ENCODE measurements at places on chromosomes 7 and 10. TPM values are rescaled to one million over a fixed set of nuclear protein-coding genes. Genes with fewer than 3 reads are reported as not detected.

LIPK gene
- total RNA-seq = not detected

GRCh38 chr10:200405-200804 is 65.2 kb downstream of the ZMYND11 start:
- no peak for DNase-seq

DNA sequence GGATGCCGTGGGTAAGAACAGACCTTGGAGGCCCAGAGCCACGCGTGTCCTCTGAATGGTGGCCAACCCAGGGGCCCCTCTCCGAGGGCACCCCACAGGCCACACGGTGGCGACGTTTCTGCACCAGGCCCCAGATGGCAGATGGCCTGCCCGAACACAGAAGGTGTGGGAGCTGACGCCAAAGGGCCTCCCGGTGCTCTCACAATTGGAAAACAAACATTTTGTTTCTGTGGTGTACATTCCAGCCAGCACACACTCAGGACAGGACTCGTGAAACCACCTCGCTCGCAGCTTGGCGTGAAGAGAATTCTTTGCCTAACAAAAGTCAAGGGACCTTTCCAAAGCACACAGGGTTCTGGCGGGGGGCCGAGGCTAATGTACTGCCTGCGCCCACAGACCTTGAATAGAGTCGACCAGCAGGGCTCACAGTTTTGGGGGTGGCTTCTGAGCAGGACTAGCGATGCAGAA is 112.1 kb downstream of the FAM53B start:
- no peak for DNase-seq

DNA sequence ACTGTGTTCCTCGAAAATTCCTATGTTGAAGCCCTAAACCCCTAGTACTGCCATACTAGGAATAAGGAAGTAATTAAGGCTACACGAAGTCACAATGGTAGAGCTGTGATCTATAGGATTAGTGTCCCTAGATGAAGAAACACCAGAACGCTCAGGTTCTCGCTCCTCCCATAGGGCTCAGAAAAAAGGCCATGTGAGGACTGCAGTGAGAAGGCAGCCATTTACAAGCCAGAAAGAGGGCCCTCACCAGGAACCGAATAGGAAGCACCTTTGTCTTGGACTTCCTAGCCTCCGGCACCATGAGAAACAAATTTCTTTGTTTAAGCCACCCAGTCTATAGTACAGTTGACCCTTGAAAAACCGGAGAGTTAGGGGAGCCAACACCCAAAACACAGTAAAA is 46.2 kb downstream of the CACUL1 start:
- no peak for DNase-seq

SYT15B gene
- not detected for total RNA-seq

AZGP1 gene
- not detected for total RNA-seq

DNA sequence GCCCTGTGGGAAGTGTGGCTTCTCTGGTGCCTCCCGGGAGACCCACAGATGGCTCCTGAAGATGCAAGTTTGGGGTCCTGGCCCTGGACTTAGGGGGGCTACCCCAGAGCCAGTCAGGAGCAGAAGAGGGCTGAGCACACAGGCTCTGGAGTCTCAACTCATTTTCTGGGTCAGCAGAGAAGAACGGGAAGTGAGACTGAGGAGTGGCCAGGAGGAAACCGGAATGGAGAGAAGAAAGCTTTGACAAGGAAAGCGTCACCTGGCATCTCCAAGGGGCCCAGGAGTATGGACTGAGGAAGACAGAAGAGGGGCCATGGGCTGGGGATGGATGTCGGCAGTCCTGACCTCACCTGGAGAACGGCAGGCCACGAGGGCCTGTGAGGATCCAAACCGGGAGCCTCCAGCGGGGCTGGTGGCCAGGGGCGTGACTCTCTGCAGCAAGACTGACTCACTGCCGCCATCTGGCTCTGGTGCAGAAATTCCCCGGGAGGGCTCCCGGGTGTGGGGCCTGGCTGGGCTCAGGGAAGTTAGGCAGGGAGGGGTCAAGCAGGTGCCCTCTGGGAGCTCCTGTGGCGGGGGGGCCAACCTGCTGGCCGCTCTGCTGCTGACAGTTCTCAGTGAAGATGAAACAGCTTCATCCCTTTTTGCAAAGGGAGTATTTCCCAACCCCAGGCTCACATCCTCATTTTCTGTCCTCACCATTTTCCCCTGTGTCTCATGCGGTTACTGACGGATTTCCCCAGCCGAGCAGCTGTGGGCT is 23.6 kb downstream of the DAGLB start:
- no peak for DNase-seq

DNA sequence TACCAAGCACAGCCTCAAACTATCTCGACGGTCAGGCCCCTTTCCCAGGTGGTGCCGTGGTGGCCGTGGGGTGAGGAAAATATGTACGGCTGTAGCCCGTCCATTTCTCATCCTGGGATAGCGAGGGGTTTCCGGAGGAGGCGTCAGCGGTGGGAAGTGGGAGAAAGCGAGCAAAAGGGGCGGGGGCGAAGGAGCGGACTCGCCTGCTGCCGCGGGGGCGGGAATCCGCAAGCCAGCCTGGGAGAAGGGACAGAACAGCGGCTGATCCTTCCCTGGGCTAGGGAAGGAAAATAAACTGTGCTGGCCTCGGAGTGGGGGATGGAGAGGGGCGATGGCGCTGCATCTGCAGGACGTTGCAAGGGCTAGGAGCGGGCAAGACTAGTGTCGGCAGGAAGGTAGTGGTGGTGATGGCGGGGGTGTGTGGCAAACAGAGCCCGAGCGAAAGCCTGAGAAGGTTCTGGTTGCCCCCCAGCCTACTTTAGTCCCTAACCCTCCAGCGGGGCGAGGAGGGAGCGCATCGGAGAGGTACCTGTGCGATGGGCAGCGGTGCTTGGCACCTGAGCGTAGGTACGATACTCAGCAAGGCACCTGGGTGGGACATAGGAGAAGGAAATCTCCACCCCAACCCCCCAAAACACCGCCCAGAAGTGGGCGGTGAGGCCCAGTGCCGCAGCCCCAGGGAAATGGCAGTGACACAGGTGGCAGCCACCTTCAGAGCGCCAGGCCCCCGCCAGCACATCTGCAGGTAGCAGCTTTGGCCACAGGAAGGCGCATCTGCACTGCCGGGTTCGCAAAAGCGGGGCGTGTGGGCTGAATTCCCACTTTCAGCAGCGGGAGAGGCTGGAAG is 49.9 kb upstream of the STEAP1B start:
- DNase-seq = no peak

DNA sequence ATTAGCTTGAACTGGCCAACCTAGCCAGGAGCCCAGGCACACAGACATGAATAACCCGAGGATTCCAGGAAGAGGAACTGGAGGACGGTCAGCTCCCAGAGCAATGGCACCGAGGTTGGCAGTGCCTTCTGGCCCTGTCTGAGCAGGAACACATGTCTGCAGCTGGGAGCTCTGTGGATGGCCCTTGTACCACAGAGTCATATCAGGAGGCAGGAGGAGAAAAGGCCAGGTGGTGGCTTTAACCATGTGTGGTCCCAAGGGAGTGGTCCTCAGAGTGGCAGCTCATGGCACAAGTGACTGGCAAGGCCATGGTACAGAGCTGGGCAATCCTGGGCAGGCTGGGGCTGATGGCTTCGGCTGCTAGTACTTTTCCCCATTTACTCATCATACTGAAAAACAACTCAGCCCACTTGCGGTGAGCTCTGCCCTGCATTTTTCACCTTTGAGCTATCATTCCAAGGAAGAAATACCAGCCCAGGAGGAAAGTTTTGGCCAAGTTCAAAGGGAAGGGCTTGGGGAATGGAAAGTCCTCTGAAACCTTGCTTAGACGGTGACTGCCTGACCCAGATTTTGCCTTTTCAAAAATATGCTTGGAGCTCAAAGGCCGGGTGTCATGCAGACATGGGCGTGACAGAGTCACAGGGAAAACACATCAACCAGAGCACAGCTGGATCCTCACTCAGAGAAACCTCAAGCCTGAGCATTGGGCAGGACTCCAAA is 25.7 kb upstream of the LOXL4 start:
- peak; percentile 29 for DNase-seq

DNA sequence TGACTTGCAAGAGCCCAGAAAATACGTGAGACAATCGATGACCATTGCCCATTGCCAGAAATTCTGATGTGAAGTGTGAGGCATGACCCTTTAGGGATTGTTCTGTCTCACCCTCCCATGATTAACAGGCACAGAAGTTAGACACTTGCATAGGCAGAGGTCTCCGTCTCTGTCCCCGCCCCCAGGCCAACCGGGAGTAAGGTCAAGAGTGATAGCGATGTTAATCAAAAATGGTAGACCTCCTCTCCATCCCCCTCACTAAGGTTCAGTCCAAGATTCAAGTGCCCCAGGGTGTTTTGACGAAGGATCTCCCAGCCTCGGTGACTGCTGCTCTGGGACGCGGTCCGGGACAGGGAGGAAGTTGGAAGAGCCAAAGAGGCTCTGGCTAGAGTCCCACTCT is 22.7 kb upstream of the TRPV6 start:
- DNase-seq = no peak

GRCh38 chr7:47671358-47671757 is 89.4 kb upstream of the TNS3 start:
- DNase-seq = no peak

DGKI gene
- total RNA-seq = 21.6 TPM

SLC4A2 gene
- 121 TPM for total RNA-seq

GRCh38 chr7:76234931-76235441 is 33.3 kb downstream of the SRRM3 start:
- DNase-seq = peak; percentile 21

BLNK gene
- total RNA-seq = not detected

CH25H gene
- total RNA-seq = not detected

- DNase-seq = no peak
Observed at GRCh38 chr7:151175793-151176311, 8.4 kb upstream of the GBX1 start.

ANKRD2 gene
- not detected for total RNA-seq

SNX10 gene
- total RNA-seq = 3.8 TPM

TRRAP gene
- 12.3 TPM for total RNA-seq

SPDYE16 gene
- not detected for total RNA-seq

DNA sequence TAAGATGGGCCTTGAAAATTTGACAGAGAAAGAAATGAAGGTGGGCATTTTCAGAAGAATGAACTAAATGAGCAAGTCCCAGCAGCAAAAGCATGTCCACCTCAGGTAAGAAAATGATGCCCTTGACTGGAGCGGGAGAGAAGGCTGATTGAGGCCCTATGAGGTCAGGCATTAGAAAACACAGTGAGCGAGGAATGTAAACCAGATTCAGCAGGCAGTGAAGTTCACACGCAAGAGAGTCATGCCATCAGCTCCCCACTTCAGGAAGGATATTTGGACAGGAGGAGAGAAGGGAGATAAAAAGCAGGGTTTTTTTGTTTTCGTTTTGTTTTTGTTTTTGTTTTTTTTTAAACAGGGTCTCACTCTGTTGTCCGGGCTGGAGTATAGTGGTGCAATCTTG is 166.4 kb downstream of the PPP1R17 start:
- no peak for DNase-seq

DNA sequence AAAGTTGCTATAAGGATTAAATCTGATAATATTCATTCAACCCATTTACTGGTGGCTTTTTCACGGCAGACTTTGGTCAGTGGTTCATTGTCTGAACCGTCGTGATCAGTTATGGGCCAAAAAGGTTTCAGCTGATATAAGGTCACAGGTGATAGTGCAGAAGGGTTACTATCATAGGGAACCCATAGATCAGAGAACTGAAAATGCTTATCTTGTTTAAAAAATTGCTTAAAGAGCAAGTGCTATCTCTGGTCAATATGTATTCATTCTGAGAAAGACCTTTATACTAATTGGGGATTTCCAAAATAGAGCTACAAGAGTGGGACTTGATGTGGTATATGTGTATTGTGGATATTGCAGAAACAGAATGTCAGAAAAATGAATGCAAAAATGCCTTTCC is 147.8 kb upstream of the SEMA3E start:
- DNase-seq = no peak

GRCh38 chr10:36515319-36515718 is 610.1 kb upstream of the ANKRD30A start:
- DNase-seq = no peak

- peak; percentile 20 for DNase-seq
Observed at GRCh38 chr10:125159932-125160855, at the start of gene CTBP2. CTBP2 (minus strand) TSS chr10:125160563.

GRCh38 chr10:44828508-44829142 is 82.5 kb upstream of the TMEM72 start:
- no peak for DNase-seq

- DNase-seq = peak; percentile 78
Observed at GRCh38 chr10:132482090-132482800, 55.3 kb upstream of the INPP5A start.

DNA sequence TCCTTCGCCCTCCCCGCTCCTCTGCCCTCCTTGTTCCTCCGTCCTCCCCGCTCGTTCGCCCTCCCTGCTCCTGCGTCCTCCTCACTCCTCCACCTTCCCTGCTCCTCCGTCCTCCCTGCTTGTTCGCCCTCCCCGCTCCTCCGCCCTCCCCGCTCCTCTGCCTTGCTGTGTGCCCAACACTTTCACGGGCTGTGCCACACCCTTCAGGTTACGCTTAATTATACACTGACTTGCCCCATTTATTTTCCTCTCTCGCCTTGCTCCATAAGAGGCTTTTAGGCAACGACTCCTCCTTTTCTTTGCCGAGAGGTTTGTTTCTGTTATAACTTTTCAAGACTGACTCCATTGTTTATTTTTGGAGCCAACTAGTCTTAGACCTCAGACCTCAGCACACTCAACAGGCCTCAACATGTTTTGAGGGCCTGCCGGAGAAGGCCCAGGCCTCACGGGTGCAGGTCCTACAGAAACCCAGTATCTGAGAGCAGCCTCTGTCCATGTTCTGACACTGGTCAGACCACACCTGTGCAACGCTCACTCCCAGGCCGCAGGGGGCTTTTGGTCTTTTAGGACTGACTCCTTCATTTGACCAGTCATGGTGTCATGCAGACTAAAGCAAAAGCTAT is 18.2 kb upstream of the PRKAG2 start:
- no peak for DNase-seq

DNA sequence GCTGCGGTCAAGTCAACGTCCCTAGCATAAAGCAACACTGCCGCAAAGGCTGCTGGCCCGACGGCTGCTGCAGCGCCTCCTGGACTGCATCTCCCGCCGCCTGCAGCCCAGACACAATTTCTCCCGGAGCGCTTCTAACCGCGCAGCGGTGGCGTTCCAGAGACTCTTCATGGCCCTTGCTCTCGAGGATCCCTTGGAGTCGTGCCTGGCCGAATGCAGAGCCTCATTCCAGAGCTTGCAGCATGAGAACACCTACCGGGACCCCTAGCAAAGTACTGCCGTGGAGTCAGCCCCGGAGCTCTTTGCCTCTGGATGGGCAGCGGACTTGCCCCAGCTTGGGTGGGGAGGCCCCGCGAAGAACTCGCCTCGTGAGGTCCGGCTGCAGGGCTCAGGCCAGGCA is 79.7 kb upstream of the ZNF32 start:
- no peak for DNase-seq

- DNase-seq = no peak
Observed at GRCh38 chr7:148483515-148484308, 106.9 kb upstream of the C7orf33 start.

PDZD7 gene
- total RNA-seq = 0.80 TPM

- DNase-seq = no peak
Observed at GRCh38 chr10:36676321-36676720, 449.1 kb upstream of the ANKRD30A start.

KAT6B gene
- 7.1 TPM for total RNA-seq

All from HT1080 (cell line).